Amniotic epithelial cell (primary cell): ENCODE measurements at places on chromosomes 11 and 22.
A peak's percentile ranks its signal among the peaks of the same experiment; 100 is the strongest.

- DNase-seq = no peak
These were observed 7.1 kb downstream of the SFI1 start for GRCh38 chr22:31503211-31503964.

- DNase-seq = peak; percentile 3
These were observed 89.9 kb downstream of the FAT3 start for GRCh38 chr11:92314499-92314898.

DNA sequence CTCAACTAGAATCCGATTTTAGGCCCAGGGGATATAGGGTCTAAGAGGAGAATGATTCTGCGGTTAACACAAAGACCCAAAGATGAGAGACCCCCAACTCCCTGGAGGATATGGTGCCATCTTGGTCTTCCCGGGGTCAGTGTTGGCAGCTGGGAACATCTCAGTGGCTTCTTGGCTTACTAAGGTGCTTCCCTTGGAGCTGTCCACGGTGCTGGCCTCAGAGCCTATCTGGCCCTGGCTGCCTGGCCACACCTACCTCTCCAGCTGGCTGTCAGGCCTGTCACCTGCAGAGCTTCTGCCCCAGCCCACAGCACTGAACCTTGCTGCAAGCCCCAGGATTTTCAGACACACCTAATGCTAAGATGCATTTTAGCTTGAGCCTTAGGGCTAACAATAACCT is 70.7 kb upstream of the THY1 start:
- peak; percentile 31 for DNase-seq

DNA sequence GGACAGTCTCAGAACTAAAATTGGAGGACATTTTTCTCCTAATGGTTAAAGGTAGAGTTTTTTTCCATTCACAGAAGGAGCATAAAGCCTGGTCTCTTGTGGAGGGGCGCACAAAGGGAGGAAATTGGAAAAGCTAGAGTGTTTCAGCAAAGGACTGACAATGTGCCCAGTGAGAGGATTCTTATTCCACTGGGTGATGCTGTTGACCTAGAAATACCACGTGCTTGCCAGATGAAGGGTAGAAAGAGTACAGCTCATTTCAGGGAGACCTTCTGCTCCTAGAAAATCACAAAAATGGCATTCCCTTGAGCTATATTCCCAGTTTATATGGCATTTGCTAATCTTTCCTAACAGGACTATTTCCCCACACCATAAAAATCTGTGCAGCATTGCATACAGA is 21.1 kb downstream of the MS4A6E start:
- no peak for DNase-seq

GRCh38 chr11:112470355-112470754 is 209.7 kb upstream of the PLET1 start:
- DNase-seq = peak; percentile 20

- no peak for DNase-seq
These were observed 8.0 kb upstream of the TSPAN18 start for GRCh38 chr11:44718612-44719390.

GRCh38 chr11:13141731-13142709 is 132.9 kb downstream of the RASSF10 start:
- DNase-seq = no peak

DNA sequence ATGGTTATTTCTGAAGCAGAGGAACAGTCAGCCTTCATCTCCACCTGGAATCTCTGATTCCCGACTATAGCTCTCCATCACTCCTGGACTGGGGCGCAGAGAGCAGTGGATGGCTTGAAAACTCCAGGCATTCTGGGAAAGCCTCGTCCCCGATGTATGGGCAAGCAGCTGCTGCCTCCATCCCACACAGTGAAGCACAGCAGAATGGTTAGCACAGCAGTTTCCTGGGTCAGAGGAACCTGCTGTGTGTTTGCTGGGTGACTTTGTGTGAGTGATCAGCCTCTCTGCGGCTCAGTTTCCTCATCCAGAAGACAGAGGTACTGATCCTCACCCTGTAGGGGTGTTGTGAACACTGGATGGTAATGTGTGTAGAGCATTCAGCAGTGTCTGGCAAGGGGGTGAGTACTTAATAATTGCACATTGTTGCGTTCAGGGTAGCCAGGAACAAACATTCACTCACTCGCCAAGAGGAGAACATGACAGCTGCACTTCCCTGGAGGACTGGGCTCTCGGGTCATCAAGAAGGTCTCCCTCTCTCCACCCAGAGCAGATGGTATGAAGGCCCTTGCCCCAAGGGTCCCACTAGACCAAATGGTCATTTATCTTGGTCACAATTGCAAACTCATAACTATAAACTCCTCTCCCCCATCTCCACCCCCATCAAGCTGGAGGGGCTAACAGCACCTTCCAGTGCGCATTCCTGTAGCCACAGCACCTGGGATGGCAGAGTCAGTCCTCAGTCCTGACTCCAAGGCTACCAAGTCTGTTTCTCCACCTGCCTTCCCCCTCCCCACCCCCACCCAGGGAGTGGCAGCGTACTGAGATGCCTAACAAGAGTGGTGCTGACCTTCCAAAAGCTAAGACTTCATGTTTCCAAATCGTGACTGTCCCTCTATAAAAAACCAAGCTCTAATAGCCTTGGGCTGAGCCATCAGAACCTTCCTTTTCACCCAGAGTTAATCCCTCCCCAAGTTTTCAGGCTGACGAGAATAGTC is 1.5 kb upstream of the CHST1 start:
- DNase-seq = no peak

- no peak for DNase-seq
These were observed 1.1 kb upstream of the SERPING1 start for GRCh38 chr11:57596266-57596885.

DNA sequence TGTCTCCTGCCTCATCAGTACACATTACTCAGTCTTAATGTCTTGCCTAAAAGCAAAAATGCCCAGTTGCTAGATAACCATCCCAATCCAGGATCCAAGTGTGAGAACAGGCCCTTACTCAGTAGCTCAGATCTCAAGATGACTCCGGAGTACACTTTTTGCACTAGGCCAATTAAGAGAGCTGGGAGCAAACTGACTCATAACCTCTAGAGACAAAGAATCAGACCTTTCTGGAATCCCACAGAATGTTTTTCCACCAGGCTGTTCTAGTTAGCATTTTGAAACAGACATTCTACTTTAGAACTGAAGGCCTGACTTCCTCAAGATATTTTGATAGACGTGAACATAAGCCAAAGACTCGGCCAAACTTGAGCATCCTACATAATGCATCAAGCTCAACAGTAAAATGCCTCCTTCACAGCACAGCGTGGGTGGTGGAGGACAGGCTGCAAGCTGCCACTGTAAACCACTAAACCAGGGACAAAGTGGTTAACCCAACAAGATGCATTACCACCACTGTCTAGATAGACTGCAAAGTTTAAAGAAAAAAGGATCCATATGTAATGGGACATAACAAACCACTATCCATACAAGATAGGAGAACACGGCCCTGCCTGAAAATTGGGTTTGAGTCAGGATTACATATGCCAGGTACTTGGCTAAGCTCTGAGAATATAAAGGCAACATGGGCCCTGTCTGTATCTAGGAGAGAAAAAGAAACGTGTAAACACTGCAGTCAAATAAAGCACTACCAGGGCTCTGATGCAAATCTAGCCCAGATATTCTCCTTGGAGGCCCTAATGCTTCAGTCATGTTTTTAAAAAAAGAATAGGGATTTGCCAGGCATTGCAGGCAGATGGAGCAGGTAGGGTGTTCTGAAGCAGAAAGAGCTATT is 48.3 kb downstream of the MYH9 start:
- peak; percentile 95 for DNase-seq

DNA sequence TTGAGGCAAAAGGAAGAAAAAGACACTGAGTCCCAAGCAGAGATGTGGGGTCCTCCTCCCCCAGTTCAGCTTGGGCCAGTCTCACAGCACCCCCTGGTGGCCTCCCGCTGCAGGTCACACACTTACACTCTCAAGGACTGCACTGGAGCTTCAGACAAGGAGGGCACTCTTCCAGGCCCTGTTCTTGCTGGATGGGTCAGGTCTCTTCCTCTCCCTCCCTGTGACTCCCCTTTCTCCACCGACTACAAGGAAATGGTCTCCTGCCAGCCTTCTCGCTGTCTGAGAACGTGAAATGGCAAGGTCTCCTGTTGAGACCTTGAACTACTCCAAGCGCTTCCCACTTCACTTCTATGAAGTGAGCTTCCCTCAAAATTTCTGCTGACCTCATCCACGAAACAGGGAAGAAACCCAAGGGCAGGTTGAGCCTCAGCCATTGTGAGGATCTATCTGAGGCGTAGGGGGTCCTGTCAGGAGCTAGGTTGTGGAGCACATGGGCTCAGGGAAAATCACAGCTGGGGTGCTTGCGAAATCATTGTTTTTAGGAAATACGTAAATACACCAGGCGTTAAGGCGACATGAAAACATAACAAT is 11.2 kb upstream of the IGLL1 start:
- peak; percentile 60 for DNase-seq

- peak; percentile 62 for DNase-seq
These were observed 12.5 kb downstream of the APLNR start for GRCh38 chr11:57224537-57224936.

DNA sequence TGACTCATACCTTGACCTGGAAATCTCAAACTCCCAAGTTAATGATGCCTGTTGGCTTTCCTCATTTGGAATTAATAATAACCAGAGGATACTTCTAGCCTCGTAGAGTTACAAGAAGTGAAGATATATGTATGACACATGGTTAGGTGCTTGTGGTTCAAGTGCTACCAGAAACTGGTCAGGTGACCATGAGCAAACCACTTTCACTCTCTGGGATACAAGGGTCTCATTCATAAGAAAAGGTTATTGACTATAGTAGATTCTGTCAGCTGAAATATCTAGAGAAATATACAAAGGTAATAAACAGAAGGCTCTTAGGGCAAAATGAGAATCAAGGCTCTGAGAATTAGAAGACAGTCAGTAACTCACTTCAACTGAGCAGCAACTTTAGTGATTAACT is 233.3 kb downstream of the KCNA4 start:
- DNase-seq = no peak

DNA sequence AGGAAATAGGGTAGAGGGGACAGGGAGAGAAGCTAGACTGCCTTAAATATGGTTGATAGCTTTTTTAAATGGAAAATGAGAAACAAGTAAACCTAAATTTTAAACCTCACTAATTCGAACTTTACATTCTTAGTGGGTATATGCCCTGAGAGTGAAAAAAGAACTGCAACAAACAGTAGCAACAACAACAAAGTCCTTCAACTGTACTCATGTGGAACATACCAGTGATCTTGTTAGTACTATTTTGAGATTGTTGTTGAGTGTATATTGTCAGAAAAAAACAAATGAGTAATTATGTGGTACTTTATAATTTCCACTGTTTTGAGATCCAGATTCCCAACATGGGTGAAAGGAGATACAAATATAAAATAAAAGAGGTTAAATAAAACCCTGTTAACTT is 88.9 kb upstream of the TNRC6B start:
- DNase-seq = no peak

DNA sequence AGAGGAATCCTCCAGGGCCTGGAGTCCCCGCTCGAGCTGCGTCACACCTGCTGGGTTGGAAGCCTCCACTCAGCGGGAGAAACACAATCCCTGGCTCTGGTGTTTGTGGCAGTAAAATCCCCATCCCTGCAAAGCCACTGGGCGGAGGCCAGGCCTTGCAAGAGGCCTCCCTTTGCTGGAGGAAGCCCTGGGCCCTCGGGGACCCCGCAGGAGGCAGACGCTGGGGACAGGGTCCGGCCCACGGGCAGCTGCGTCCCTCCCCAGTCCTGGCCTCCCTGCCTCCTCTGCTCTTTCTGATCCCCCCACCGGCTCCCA is 194.7 kb downstream of the BRD1 start:
- DNase-seq = no peak

DNA sequence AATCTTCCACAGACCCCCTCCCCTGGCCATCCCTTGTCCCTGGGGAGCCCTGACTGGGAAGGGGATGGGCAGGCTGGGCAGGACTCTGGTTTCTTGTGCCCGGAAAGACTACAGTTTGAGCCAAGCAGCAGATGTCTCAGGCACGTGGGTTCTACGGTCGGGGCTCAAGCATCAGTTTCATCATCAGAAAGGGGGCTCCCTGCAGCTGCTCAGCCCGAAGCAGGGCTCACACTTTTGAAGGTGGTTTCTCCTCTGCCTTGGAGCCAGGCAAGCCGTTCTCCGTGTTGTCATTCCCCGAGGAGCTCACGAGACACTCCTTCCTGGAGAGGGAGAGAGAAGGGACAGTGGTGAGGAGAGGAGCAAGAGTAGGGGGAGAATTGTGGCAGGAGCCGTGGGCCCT is 15.8 kb downstream of the SCN4B start:
- no peak for DNase-seq

GRCh38 chr11:116421529-116422185 is 351.1 kb downstream of the BUD13 start:
- no peak for DNase-seq

- peak; percentile 85 for DNase-seq
These were observed at the start of gene TMEM9B for GRCh38 chr11:8964324-8965320. TMEM9B (minus strand) TSS chr11:8964442; CDS start chr11:8964313, 129 bp downstream.

GRCh38 chr11:66713746-66714480 is 15.1 kb downstream of the SPTBN2 start:
- no peak for DNase-seq

GRCh38 chr11:122863704-122864326 is 18.7 kb upstream of the JHY start:
- DNase-seq = peak; percentile 34

GRCh38 chr11:117931971-117932370 is 2.8 kb upstream of the TMPRSS13 start:
- no peak for DNase-seq

GRCh38 chr11:18173225-18173866 is 709 bp downstream of the MRGPRX4 start:
- DNase-seq = no peak

DNA sequence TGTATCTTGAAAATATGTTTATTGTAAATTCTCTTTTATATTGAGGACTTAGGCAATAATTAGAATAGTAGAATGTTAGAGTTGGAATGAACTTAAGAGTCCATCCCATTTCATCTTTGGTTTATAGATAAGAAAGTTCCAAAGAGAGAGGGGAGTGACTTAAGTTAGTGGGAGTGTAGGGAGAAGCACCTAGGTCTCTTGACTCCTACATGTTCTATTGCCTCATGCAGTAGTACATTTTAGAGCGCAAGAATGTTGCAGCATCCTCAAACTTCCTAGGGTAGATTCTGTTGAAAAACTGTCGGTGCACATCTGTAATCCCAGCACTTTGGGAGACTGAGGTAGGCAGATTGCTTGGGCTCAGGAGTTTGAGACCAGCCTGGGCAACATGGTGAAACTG is 8.7 kb downstream of the RRM1 start:
- peak; percentile 77 for DNase-seq
